ENCODE measurements at places on chromosomes 5 and 9.

- no peak for DNase-seq
These were observed 23.4 kb upstream of the GLRA1 start for GRCh38 chr5:151947931-151948608.

DNA sequence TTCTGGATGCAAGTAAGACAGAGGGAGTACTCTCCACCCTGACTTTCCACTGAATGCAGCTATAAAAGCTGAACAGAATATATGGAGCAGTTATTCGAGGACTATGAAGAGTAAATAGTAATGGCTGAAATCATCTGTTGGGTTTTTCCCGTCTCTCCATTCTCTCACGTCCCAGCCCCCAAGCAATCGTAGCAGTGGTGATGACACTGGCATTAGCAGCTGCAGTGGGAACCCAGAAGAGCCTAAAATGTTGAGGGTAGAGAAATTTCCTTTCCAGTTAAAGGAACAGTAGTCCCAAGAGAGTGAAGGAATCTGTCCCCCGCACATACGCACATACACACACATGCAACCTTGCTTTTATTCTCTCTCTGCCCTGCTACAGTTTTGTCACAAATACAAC is 33.2 kb downstream of the MED27 start:
- no peak for DNase-seq

GRCh38 chr5:65620021-65620420 is 4.1 kb downstream of the TRIM23 start:
- no peak for DNase-seq

DNA sequence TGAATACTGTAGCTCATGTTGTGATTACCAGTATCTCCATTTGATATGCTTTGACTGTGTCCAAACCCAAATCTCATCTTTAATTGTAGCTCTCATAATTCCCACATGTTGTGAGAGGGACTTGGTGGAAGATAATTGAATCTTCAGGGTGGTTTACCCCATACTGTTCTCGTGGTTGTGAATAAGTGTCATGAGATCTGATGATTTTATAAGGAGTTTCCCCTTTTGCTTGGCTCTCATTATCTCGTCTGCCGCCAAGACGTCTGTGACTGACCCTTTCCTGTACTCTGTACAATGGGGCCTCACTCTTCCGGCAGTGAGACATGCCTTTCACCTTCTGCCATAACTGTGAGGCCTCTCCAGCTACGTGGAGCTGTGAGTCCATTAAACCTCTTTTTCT is 59.3 kb downstream of the TRIO start:
- no peak for DNase-seq

DNA sequence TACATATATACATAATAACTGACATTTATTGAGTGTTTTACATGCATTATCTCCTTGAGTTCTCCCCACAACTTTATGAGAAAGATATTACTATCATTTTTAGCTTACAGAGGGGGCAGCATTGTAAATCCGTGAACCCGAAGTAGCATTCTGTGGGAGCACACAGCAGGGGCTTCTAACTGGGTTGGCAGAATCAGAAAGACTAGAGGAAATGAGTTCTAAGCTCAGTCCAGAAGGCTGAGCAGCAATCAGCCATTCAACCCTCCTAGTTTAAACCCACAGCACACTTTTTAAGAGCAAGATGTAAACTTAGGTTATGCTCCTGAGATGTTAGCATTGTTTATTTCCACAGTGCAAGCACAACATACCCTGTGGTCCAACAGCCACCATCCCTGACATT is 177.2 kb downstream of the TMEM38B start:
- DNase-seq: no peak

GRCh38 chr9:2837915-2838314 is 6.0 kb downstream of the PUM3 start:
- DNase-seq: no peak

DNA sequence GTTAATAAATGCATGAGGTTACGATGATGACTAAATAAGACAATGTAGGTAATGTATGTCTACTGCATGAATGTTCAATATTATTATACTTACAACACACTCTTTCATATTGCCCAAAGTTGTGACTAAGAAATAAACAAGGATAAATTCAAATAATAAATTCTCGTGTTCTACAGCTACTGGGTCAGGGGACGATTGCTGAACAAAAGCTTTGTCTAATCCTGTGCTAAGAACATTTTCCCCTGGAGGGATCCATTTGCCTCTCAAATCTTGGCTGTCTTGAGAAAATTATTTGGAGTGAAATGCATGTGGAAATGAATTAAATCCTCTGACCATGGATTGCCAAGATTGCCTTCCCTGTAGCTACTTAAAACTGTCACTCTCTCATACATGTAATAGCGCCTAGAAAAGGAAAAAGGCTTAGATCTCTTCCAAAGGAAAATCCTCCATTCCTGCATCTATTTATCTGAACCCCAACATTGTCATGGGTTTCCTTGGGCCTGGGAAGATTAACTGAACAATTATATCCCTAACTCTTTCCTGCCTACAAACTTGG is 893.8 kb upstream of the ACO1 start:
- DNase-seq: no peak

DNA sequence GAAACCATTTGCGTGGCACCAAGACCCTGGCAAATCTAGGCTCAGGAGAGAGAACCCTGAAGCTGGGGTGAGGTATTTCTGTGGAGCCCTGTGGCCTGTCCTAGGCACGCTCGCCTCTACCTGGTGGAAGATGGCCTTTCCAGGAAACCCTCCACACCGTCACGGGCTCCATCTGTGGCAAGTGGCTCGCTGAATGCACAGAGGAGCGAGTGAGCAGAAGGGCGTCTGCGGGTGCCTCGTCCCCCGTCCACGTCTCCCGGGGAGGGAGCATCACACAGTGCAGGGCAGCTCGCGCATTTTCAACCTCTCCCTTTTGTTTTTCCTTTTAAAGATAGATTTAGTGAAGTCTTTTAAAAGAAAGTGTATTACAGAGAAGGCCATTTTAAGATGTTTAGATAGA is 25.3 kb upstream of the RASGEF1C start:
- DNase-seq: no peak

DNA sequence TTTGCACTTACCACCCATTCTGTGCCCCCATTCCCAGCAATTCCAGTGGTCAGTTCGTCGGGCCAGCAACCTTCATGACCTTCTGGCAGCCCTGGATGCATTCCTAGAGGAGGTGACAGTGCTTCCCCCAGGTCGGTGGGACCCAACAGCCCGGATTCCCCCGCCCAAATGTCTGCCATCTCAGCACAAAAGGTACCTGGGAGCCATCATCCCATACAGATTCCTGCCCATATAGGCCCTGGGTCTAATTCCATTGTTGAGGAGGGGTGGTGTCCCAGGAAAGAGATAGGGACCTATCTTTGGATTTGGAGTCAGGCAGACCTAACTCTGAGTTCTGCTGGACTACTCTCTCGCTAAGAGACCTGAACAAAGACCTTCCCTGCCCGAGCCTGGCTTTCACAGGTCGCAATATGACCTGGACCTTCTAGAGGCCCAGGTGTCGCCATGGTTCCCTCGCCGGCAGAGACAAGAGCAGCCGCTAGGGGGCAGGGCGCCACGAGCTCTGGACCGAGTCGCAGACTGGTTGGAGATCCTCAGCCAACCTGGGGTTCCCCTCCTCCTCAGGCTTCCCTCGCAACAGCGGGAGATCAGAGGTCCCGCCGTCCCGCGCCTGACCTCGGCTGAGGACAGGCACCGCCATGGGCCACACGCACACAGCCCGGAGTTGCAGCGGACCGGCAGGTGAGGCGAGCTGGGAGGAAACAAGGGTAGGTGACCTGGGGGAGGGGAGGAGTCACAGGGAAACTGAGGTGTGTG is 3.1 kb downstream of the SLC4A9 start:
- no peak for DNase-seq

- no peak for DNase-seq
These were observed 462.5 kb downstream of the SPOCK1 start for GRCh38 chr5:137036640-137037039.

- DNase-seq: no peak
These were observed 1.2 kb downstream of the CXXC5 start for GRCh38 chr5:139649082-139649991.

DNA sequence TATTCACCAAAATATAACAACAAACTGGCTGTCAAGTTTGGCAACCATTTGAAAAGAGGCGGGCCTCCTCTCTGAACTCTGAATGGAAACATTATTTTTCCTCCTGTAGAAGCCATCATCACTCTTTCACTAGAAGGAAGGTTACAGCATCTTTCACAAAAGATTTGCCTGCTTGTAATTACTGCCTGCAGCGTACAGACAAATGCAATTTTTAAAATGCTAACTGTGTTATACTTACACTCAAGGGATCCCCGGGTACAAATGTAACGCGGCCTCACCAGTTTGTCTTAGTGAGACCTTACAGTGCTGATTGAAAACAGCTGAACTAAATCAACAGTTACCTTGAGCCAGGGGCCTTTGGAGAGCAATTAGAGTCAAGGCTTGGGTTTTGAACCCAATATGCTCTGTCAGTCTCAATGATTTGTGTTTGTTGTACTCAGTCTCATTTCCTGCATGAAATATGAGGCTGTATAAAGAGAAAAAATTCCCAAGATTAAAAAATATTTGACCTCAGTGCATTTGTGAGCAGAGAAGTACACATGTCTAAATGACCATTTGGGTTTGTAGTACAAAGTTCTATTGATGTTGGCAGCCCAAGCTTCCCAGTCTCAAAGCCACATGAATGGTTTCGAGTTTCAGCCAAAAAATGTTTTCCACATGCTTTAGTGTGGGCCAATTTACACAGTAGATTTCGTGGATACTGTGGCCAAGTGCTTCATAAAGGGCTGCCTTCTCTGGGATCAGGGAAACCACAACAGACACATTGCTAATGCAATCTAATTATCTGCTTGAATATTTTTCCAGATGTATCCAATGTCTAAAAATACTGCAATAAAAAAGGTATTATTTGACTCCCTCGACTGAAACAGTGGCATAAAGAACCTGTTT is 500.0 kb downstream of the SPATA31D1 start:
- no peak for DNase-seq

- no peak for DNase-seq
These were observed 383.5 kb downstream of the GLIS3 start for GRCh38 chr9:3916411-3916810.

- no peak for DNase-seq
These were observed 1.3 kb upstream of the IL3 start for GRCh38 chr5:132059043-132059695.

- peak; percentile 45 for DNase-seq
These were observed 71.9 kb downstream of the FOXD1 start for GRCh38 chr5:73376618-73377170.

DNA sequence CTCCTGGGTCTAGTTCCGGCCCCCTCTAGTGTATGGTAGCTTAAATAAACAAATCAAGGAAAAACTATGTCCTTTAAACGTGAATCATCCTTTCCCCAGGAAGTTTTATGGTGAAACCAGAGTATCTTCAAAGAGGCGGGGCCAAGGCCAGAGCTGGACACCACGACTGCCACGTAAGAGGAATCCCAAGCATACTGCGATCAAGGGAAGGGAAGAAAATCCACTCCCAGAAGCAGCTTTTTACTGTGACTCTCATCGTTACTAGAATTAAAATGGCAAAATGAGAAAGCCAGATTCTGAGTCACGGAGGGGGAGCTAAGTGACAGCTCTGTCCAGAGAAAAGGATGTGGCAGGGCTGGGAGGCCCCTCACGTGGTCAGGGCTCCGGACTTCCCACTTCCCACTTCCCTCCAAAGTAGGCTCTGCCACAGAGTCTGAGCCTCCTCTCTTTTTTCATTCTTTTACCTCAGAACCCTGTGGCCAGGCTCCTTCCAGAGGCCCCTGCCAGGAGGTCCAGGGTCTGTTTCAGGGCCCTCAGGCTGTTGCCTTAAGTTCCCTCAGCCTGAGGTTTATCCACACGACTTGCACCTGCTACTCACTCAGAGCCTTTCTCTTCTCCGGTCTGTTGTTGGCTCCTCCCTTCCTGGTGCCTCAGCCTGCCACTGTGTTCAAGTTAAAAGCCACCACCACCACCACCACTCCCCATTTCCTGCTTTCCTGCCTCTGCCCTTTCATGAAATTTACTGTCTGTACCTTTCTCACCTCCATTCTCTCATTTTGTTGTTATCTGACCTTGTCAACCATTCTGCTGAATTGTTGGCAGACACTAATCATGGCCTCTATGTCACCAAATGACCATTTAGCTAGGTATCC is 1.4 kb upstream of the GLRX start:
- peak; percentile 66 for DNase-seq

DNA sequence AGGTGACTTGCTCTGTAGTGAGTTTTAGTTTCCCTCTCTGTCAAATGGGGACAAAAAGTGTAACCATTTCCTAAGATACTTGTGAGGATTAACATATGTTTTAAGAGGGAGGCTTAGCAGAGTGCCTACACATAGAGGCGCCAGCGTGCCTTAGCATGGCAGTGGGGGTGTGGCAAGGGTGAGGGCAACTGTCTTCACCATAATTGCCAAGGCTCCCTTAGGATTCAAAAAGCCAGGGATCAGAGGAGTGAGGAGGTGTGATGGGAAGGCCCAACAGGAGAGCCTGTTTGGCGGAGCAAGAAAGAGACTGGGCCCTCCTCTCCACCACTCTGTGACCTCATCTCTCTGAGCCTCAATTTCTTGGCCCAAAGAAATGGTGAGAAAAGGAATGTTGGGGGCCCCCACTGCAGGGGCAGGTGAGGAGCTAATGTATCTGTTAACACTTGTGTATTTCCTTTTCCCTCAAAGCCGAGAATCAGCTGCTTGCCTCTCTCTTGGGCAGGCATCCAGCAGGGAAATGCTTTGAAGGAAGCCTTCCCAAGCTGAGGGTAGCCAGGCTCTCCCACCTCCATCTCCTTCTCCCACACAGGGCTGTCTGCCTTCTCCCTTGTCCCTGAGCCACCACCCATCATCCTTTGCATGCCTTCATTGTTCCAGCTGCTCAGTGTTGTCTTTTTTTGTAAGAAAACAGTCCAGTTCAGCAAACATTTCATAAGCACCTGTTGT is 76.0 kb downstream of the DAB2IP start:
- DNase-seq: no peak

GRCh38 chr5:143533978-143534760 is 130.7 kb upstream of the NR3C1 start:
- no peak for DNase-seq

GRCh38 chr5:121975294-121975693 is 13.5 kb downstream of the SRFBP1 start:
- no peak for DNase-seq

GRCh38 chr5:57736716-57737115 is 254.1 kb upstream of the ACTBL2 start:
- DNase-seq: no peak

- DNase-seq: no peak
These were observed 176.6 kb upstream of the KCNN2 start for GRCh38 chr5:114185274-114185673.

Data from HS-27A (cell line).